Activated T-helper 1 cell treated with anti-CD3 and anti-CD28 coated beads, Interleukin-2, amount 50 U/mL, for 16 hours (primary cell): ENCODE measurements at places on chromosomes 4 and X.

GRCh38 chr4:159216834-159217233 is 114.0 kb downstream of the RAPGEF2 start:
- DNase-seq: no peak

DNA sequence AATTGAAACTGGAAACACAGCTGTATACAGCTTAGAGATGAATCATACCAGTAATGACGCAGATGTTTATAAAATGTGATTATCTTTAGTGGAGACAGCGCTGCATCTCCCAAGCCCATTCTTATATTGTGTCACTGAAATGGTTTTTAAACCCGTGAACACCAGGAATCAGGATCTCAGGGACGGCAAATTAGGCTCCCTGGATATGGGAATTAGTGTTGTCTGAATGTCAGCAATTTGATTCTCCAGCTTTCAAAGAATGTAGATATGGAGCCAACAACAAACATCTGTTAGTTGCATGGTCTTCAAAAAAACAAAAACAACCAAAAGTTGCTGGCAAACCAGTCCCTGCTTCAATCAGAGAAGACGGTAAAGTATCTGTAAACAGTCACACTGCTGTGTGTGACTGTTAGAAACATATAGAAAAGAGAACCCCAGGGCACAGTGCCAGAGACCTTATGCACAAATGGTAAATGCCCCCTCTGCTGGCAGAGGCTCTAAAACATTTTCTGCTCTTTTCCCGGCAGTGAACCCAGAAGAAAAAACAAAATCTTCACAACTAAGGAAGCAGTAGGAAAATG is 351.9 kb upstream of the FTHL17 start:
- DNase-seq: no peak

DNA sequence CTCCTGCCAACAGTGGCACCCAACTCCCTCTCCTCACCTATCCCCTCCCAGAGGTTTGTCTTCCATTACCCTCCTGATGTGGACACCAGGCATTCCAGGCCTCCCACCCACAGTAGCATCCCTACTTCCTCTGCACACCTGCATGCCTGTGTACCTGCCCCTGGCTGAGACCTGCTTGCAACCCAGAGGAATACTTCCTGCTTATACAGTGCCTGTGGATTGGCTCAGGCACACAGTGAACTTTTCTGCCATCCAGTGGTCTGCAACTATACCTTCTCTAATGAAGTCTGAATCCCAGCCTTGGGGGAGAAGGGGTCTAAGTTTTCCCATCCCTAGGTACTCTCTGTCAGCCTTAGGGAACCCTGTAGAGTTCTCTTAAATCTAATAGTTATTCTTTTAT is 169.9 kb downstream of the IQCM start:
- no peak for DNase-seq

DNA sequence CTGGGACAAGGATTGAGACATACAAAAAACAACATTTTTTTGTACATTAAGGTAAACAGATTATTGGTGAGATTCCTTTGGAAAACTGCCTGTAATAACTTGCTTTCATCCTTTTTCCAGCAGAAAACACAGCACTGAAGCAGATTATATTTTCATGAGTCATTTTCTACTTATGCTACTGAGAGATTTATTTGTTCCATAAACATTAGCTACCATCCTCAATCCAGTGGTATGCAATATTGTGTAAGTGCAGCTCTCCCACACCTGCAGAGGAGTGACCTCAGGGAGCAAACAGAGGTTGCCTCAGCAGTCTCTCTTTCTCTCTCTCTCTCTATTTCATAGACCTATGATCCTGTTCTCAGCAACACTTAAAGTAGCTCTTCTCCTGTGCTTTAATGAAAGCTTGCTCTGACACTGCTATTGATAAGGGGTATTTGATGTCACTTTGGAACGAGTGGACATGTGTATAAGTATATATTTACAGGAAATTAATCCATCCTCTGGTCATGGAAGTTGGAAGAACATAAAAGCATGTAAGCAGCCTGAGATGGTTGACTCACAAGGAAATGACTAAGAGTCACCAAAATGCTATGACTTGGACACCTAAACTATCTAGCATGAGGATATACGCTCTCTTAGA is 163.7 kb upstream of the SPANXC start:
- no peak for DNase-seq

- DNase-seq: no peak
Observed at GRCh38 chr4:151251603-151252304, 25.2 kb upstream of the PRSS48 start.

DNA sequence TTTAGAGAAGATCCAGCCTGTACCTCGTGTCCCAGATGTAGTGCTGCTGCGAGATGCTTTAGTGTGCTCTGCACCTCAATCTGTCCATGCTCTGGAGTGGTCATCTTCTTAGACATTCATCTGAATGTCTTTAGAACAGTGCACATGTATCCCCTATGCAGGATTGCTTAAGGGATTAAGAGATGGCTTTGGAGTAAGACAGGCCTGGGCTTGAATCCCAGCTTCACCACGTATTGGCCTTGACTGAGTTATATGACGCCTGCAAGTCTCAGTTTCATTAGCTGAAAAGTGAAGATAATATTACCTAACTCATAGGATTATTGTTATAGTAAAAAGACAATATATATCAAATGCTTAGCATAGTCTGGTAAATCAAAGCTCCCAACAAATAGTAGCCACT is 98.3 kb downstream of the NFKB1 start:
- DNase-seq: no peak

GRCh38 chr4:26791346-26791745 is 69.3 kb upstream of the STIM2 start:
- DNase-seq: no peak

DNA sequence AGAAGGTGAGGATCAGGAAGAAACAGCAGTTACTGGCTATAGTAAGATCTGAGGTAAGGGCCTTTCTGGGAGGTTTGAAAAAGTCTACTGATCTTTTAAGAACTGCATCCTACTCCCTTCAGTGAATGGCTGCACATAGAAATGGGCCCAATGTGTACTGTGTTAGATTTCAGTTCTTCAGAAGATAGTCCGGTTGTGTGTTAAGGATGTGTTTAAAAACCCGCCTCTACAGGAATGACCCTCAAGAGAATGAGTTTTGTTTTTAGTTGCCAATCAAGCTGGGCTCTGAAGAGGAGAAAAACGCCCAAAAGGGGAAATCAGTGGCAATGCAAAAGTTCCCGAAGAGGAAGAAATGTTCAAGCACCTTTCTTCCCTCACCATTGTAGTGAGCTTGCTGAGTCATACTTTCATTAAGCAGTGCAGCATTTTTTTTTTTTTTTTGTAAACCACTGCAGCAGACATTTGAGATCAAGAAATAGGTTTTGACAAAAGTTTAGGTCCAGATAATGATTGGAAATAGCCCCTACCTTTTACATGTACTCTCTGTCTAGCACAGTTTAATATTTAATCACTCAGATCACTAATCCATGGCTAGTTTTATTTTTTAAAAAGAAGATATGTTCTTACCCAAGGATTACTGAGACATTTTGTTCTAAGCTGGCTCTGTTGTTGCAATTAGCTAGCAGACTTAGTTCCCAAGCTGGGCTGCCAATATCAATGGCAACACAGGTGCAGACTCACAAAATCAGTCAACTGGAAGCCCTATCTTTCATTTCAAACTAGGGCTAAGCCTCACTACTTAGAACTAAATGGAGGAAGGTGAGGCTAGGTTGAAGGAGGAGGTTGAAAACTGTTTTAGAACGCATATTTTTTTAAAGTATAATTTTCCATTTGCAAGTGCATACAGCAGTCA is 7.0 kb upstream of the TRPC5OS start:
- DNase-seq: no peak

DNA sequence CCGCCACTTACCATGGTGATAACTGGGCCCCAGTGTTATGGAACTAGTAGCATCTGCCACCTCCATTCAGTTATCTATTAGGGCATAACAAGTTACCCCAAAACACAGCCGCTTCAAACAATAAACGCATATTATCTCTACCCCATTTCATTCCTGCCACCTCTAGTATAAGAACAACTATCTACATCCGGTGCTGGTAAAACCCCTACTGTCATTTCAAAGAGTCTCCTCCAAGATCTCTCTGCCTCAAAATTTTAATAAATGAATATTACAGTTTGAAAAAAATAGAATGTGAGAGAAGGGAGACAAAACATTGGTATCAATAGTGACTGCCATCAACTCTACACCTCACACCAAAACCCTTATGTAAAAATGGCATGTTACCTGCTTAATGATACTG is 35.5 kb upstream of the RBPJ start:
- no peak for DNase-seq

GRCh38 chrX:85506871-85507270 is 127.4 kb upstream of the POF1B start:
- DNase-seq: no peak

DNA sequence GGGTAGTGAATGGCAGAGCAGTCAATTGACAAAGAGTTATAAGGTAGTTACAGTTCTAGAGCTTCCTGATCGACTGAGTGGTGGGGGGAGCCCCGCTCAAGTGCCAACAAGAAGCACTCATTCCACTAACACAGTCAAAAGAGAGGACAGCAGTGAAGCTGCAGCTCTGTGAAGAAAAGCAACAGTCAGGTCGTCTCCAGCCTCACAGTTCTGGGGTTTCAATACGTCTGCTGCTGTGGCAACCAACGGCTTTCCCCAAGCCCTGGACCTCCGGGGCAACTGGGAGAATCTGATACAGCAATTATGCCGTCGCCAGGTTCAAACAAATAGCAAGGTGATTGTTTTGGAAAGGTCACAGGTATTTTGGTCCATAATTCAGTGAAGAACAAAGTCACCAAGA is 30.8 kb downstream of the GPM6B start:
- DNase-seq: no peak

GRCh38 chrX:13090339-13091110 is 46.1 kb upstream of the FAM9C start:
- DNase-seq: no peak

GRCh38 chr4:73053974-73054480 is 15.5 kb downstream of the COX18 start:
- DNase-seq: no peak

DNA sequence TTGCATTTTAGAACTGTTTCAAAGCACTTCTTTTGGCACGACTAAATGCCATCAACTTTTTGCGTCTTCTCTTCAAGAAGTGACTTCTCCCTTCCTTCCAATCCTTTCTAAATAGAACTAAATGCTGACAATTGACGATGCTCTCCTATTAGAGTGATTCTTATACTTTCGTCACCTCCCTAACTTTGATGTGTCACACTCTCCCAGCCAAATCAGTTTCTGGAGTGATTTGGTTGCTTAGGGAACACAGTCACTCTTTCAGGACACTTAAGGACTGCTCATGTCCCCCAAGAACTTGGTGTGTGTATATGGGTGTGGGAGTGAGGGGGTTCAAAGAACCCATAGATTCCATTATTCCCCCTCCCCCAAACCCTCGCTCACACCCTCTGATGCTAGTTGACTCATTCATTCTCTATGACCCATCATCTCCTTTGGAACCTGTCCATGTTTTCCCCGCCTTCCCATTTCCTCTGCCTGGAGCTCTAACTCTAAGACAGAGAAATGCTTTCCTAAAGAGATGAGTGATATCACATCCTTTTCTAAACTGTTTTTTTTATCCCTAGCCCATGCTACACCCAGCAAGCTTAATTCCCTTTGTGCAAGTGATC is 26.8 kb upstream of the AREG start:
- no peak for DNase-seq

GRCh38 chrX:33128048-33128805 is 83.1 kb downstream of the DMD start:
- DNase-seq: no peak

- DNase-seq: no peak
Observed at GRCh38 chr4:82362565-82362964, 11.2 kb downstream of the HNRNPD start.

DNA sequence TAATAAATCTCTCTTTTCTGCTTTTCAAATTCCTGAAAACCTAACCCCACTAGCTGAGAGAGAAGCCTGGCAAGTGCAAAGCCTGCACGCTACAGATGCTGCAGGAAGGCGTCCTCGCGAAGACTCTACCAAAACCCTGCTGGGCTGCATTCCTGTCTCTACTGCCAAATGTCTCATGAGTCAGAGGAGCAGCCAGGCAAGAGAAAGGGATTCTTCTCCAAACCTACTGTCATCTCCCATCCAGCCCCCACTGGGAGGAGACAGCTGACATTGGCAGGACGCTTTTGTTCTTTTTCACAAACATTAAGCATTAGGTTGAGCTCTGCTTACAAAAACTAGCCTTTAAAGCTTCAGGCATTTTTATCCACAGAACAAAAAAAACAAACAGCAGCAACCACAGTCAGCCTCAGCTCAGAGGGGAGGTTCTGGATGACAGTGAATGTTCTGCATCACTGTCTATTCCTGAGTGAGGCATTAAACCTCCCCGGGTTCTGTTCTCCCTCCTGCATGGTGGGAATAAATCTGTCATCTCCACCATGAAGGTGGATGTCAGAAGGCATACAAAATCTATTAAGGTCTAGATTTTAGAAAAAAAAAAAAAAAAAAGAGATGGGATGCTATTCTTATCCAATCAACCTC is 18.0 kb downstream of the CRMP1 start:
- no peak for DNase-seq
